Eye (tissue), 1 donor: ENCODE measurements at places on chromosomes 5 and 9.

DNA sequence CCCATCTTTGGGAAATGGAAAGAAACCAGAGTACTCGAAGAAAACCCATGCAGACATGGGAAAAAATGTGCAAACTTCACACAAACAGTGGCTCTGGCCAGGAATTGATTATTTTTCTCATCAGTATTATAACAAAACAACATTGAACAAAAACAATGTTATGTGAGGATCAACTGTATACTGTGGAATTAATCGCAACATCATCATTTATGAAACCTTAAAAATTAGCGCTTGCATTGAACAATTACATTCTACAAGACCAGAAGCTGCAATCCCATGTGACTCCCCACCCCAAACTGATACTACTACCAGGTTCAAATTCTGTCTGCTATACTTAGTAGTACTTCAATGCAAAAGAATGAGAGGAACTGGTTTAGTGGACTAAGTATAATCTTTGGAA is 390.7 kb upstream of the PIK3R1 start:
- no peak for DNase-seq

DNA sequence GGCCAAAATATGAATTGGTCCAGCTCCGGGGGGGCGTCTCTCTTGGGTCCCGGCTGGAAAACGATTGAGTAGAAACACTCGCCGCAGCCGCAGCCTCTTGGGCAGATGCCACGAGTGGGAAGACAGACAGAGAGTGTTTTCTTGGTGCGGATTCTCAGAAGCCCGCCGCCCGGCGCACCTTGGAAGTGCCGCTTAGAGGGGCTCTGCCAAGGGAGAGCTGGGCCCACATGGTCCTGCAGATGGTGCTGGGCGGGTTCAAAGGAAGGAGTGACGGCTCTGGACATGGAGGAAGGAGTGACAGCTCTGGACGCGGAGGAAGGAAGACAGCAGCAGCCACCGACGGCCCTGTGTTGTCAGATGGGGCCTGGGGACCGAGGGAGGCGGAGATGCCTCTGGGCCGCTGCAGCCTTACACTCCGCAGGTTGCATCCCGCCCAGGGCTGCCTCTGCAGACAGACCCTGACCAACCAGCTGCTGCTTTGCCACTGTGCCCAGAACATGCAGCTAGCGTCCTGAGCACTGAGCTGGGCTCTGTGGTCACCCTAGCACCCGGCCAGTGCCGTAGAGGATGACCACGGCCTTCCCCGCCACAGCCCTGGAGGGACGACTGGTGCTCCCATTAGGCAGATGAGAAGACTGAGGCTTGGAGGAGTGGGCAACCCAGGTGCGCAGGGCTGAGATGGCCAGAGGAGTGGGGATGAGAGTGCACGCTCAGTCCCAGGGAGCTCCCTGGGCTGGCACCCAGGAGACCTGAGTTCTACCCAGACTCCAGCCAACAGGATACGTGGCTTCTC is 20.8 kb upstream of the QRFP start:
- no peak for DNase-seq

GRCh38 chr5:7546555-7546954 is 150.6 kb downstream of the ADCY2 start:
- no peak for DNase-seq

GRCh38 chr9:69391946-69392345 is 66.9 kb downstream of the ENTREP1 start:
- DNase-seq, result no peak

- DNase-seq, result peak; percentile 87
Measured at GRCh38 chr9:121261107-121261460, 6.9 kb upstream of the GSN start.

- DNase-seq, result peak; percentile 35
Measured at GRCh38 chr9:135174248-135174647, 86.8 kb downstream of the OLFM1 start.

- no peak for DNase-seq
Measured at GRCh38 chr5:97095318-97095732, 47.1 kb downstream of the LIX1 start.

DNA sequence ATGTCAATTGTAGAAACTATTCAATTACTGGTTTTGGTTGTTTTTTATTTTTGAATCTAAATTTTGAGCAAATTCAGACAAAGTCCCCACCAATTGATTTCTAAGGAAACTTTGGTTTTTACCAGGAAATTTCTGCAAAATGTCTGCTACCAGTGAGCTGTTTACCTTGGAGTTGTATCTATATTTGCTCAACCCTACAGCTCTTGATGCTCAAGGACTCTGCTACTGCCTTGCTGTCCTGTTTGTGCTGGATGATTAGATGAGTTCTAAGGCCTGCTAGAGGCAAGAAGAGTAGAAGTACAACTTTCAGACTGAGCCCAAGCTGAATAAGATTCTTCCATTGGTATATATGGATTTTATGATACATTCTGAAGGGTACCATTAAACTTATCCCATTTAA is 42.6 kb upstream of the KIF2A start:
- no peak for DNase-seq

GRCh38 chr9:90029996-90030395 is 425.2 kb downstream of the GADD45G start:
- DNase-seq, result no peak
